ENCODE measurements at places on chromosomes 16 and 17. TPM values are rescaled to one million over a fixed set of nuclear protein-coding genes. Genes with fewer than 3 reads are reported as not detected.

- H3K27me3 ChIP-seq = no peaks in the 10 kb centered on the region
- no peaks in the 10 kb centered on the region for H3K4me1 ChIP-seq
These were observed 115.4 kb downstream of the USP22 start for GRCh38 chr17:20927308-20927977.

DNA sequence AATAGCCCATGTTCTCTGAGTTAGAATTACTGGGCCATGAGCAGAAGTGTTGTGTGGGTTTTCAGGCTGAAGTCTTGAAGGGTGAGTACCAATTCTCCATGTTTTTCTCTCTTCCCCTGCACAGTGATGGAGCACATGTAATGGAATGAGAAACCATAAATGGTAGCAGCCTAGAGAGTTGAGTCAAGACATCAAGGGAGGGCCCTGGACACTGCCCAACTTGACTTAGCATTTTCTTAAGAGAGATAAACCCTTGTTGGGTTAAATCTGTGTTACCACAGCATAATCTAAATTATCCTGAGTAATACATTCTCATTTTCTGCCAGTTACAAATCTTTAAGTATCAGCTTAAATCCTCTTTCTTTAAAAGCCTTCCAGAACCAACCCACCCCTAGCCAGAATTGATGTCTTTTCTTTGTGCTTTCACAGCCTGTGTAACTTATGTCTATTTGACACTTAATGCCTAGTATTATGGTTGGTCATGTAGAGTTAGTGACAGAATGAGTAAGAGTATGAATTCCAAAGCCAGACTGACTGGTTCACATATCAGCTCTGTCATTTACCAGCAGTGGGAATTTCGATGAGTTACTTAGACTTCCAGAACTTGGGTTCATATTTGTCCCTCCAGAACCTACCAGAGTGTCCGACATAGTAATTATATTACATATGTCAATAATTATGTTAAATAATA, 27.0 kb upstream of the RGS9 start:
- no peaks in the 10 kb centered on the region for H3K36me3 ChIP-seq
- H3K27me3 ChIP-seq = no peaks in the 10 kb centered on the region
- no peak overlapping the region for H3K4me3 ChIP-seq
- peaks cover under 1% of the 10 kb centered on the region for H3K4me1 ChIP-seq
- H3K27ac ChIP-seq = no peak overlapping the region

DNA sequence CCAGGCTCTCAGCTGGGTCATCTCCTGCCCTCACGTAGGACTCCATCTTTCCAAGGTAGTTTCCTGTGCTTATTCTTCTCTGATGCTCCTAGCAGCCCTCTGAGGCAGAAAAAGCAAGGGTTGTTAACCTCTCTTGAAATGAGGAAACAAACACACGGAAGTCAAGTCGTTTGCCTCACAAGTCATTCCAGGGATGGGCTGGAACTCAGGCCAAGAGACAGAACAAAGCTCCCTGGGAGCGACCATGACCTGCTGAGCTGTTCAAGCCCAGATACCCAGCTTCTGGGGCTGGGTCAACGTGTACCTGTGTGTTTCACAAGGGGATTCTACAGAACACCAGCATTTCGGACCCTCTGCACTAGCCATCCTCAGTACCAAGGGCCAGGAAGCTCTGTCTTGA, 28.1 kb downstream of the SRL start:
- H3K36me3 ChIP-seq = no peaks in the 10 kb centered on the region
- H3K27me3 ChIP-seq = no peaks in the 10 kb centered on the region
- DNase-seq = no peak
- H3K4me3 ChIP-seq = no peak overlapping the region
- H3K4me1 ChIP-seq = no peaks in the 10 kb centered on the region

DNA sequence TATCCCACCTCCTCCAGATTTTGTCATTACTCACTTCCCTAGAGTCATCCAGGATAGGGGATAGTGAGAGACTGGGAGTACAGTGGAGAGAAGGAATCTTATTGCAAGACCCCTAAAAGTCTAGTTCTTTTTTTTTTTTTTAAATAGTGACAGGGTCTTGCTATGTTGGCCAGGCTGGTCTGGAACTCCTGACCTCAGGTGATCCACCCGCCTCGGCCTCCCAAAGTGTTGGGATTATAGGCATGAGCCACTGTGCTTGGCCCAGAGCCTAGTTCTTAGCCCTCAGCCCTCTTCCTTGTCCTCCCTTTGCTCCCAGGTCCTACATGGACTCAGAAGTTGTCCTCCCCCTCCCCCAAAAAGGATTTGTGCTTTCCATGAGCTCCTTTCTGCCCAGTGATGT, 2.7 kb upstream of the CHRNB1 start:
- H3K4me1 ChIP-seq = peaks cover 55% of the 10 kb centered on the region
- no peaks in the 10 kb centered on the region for H3K36me3 ChIP-seq
- H3K4me3 ChIP-seq = no peak overlapping the region
- no peak for DNase-seq
- H3K27me3 ChIP-seq = peaks cover 60% of the 10 kb centered on the region
- H3K27ac ChIP-seq = no peak overlapping the region

- no peaks in the 10 kb centered on the region for H3K27me3 ChIP-seq
- H3K4me1 ChIP-seq = no peaks in the 10 kb centered on the region
- H3K27ac ChIP-seq = no peak overlapping the region
- no peak for DNase-seq
These were observed 68.8 kb downstream of the CEP112 start for GRCh38 chr17:66123163-66123562.

- DNase-seq = no peak
- no peaks in the 10 kb centered on the region for H3K4me1 ChIP-seq
- no peak overlapping the region for H3K4me3 ChIP-seq
- H3K27me3 ChIP-seq = no peaks in the 10 kb centered on the region
These were observed 26.1 kb downstream of the PPL start for GRCh38 chr16:4910828-4911227.

The SCNN1B gene
- total RNA-seq = not detected

DNA sequence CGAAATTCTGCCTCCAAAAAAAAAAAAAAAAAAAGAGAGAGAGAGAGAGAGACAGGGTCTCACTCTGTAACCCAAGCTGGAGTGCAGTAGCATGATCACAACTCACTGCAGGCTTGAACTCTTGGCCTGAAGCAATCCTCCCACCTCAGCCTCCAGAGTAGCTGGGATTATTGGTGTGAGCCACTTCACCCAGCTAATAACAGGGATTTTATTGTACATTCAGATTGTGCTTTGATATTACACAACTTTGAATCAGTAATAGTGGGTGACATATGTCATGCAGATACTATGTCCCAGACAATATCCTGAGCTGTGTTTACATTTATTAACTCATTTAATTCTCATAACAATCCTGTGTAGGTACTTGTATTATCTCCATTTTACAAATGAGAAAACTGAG, 19.7 kb upstream of the DHX8 start:
- no peaks in the 10 kb centered on the region for H3K27me3 ChIP-seq
- no peak overlapping the region for H3K4me3 ChIP-seq
- H3K4me1 ChIP-seq = no peaks in the 10 kb centered on the region
- no peak for DNase-seq

DNA sequence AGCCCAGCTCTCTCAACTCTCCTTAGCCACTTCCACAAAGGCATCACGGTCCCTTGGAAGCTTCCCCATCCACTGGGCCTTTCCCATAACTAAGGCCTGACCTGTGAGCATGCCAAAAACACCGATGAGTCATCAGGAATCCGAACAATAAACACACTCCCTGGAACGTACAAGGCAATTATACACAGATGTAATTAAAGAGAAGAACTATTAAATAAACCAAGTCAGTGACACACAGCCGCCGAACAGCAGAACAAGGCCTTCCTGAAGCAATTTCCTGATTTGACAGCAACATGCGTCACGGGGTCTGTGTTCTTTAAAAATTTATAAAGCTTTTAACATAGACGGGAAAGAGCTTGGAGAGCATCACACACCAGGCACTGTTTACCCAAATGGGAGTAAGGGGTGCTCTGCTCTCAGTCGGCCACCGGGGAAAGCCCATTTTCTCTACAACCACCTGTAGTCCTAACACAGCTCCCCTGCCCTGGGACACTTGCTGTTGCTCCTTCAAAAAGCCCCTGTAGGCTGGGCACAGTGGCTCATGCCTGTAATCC, 29.4 kb downstream of the COG7 start:
- no peaks in the 10 kb centered on the region for H3K27me3 ChIP-seq
- H3K36me3 ChIP-seq = peaks cover 8% of the 10 kb centered on the region
- H3K27ac ChIP-seq = no peak overlapping the region
- DNase-seq = no peak
- H3K4me3 ChIP-seq = no peak overlapping the region

GRCh38 chr17:57045868-57046704, 39.0 kb upstream of the AKAP1 start:
- DNase-seq = peak; percentile 48
- H3K4me3 ChIP-seq = peak overlapping the region; percentile 39
- peaks cover 18% of the 10 kb centered on the region for H3K27me3 ChIP-seq
- no peak overlapping the region for H3K27ac ChIP-seq
- no peaks in the 10 kb centered on the region for H3K36me3 ChIP-seq

DNA sequence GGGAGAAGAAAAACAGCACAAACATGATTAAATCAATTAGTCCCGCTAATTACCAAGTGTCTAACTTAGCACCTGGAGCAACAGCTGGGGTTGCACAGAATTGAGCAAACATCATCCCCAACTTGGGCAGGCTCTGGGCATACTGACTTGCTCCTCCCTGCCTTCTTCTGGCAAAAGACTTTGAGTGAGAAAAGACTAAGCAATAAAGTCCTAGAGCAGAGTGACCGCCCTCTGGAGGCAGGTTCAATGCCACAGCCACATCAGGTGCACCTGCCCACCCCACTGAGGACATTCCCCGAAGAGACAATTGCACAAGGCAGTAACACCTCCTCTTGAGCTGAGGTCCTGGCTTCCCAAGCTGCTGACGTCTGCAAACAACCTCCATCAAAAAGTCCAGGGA, 358.3 kb downstream of the SOX9 start:
- H3K4me3 ChIP-seq = no peak overlapping the region
- no peaks in the 10 kb centered on the region for H3K4me1 ChIP-seq
- H3K27me3 ChIP-seq = no peaks in the 10 kb centered on the region
- DNase-seq = no peak
- H3K36me3 ChIP-seq = no peaks in the 10 kb centered on the region

- DNase-seq = no peak
- H3K36me3 ChIP-seq = peaks cover 3% of the 10 kb centered on the region
- no peak overlapping the region for H3K4me3 ChIP-seq
- peaks cover 96% of the 10 kb centered on the region for H3K4me1 ChIP-seq
- H3K27ac ChIP-seq = peak overlapping the region; percentile 99
These were observed 28.4 kb downstream of the KDM8 start for GRCh38 chr16:27231692-27232060.

GRCh38 chr16:73317321-73317857, 269.5 kb upstream of the ZFHX3 start:
- H3K36me3 ChIP-seq = no peaks in the 10 kb centered on the region
- no peak overlapping the region for H3K4me3 ChIP-seq
- H3K27ac ChIP-seq = no peak overlapping the region
- no peak for DNase-seq
- no peaks in the 10 kb centered on the region for H3K4me1 ChIP-seq

The ZP2 gene
- not detected for total RNA-seq

- no peak for DNase-seq
- no peak overlapping the region for H3K27ac ChIP-seq
- no peak overlapping the region for H3K4me3 ChIP-seq
- no peaks in the 10 kb centered on the region for H3K4me1 ChIP-seq
- H3K36me3 ChIP-seq = no peaks in the 10 kb centered on the region
These were observed 24.9 kb downstream of the TRIM16 start for GRCh38 chr17:15659236-15659635.

- peak; percentile 23 for DNase-seq
- no peak overlapping the region for H3K4me3 ChIP-seq
- peaks cover 32% of the 10 kb centered on the region for H3K36me3 ChIP-seq
- no peak overlapping the region for H3K27ac ChIP-seq
- H3K4me1 ChIP-seq = peaks cover 37% of the 10 kb centered on the region
These were observed 1.2 kb downstream of the CCDC137 start for GRCh38 chr17:81667754-81668153.

DNA sequence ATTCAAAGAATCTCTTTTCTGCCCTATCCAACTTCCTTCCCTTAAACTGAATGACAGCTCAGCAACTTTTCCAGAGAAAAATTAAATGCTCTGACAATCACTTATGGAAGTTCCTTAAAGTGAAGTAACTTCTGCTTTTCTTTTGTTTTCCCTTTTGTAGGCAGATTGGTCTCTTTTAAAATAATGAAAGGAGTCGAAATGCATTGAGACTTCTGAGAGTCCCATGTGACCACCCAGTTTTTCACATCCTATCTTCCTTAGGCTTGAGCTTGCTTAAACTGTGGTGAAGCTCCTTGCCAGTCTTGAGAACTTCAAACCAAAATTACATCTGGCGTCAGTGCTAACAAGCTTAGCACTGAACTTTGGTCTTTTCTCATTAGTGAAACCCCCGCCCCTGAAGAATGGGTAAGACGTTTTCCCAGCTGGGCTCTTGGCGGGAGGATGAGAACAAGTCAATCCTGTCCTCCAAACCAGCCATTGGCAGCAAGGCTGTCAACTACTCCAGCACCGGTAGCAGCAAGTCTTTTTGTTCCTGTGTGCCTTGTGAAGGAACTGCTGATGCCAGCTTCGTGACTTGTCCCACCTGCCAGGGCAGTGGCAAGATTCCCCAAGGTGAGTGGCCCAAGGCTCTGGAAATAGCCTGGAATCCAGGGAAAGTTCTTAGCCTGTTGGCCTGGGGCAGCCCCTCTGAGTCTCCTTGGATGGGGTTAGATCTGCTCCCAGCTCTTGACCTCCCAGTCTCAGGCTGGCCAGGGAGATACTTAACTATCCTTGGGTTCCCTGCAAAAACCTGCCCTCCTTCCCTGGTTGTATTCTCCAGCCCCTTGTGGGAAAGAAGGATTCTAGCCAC, 1.2 kb downstream of the TMEM106A start:
- peaks cover 21% of the 10 kb centered on the region for H3K4me1 ChIP-seq
- peaks cover 26% of the 10 kb centered on the region for H3K36me3 ChIP-seq

- no peak overlapping the region for H3K27ac ChIP-seq
- DNase-seq = no peak
- no peaks in the 10 kb centered on the region for H3K27me3 ChIP-seq
- H3K4me3 ChIP-seq = no peak overlapping the region
- no peaks in the 10 kb centered on the region for H3K36me3 ChIP-seq
These were observed 1.7 kb upstream of the TAF15 start for GRCh38 chr17:35807371-35808144.

- no peaks in the 10 kb centered on the region for H3K36me3 ChIP-seq
- H3K4me3 ChIP-seq = no peak overlapping the region
- H3K4me1 ChIP-seq = no peaks in the 10 kb centered on the region
- no peak overlapping the region for H3K27ac ChIP-seq
These were observed 38.3 kb downstream of the TBX4 start for GRCh38 chr17:61490540-61490975.

- no peak overlapping the region for H3K27ac ChIP-seq
- no peaks in the 10 kb centered on the region for H3K27me3 ChIP-seq
- no peak overlapping the region for H3K4me3 ChIP-seq
- H3K36me3 ChIP-seq = no peaks in the 10 kb centered on the region
These were observed 270.2 kb downstream of the TMEM114 start for GRCh38 chr16:8320131-8320530.

GRCh38 chr16:12193692-12194091, 217.2 kb downstream of the SNX29 start:
- H3K27me3 ChIP-seq = no peaks in the 10 kb centered on the region
- H3K4me3 ChIP-seq = no peak overlapping the region
- DNase-seq = no peak
- no peaks in the 10 kb centered on the region for H3K4me1 ChIP-seq
- H3K27ac ChIP-seq = no peak overlapping the region
- H3K36me3 ChIP-seq = no peaks in the 10 kb centered on the region

Data from natural killer cell (primary cell).